Type B pancreatic cell (in vitro differentiated cells): ENCODE measurements at places on chromosomes 2 and 18. TPM values are rescaled to one million over a fixed set of nuclear protein-coding genes. Genes with fewer than 3 reads are reported as not detected.

ATF2 gene
- total RNA-seq = 33.6 and 56.1 TPM in 2 replicates

GRCh38 chr18:7889515-7889914 is 322.4 kb downstream of the PTPRM start:
- DNase-seq = no peak

EVX2 gene
- 0.10 TPM in 1 of 2 replicates, not detected in the other for total RNA-seq

MOB1A gene
- 95.4 and 108 TPM in 2 replicates for total RNA-seq

GRCh38 chr18:9906481-9906880 is 7.3 kb upstream of the VAPA start:
- DNase-seq = no peak

DNA sequence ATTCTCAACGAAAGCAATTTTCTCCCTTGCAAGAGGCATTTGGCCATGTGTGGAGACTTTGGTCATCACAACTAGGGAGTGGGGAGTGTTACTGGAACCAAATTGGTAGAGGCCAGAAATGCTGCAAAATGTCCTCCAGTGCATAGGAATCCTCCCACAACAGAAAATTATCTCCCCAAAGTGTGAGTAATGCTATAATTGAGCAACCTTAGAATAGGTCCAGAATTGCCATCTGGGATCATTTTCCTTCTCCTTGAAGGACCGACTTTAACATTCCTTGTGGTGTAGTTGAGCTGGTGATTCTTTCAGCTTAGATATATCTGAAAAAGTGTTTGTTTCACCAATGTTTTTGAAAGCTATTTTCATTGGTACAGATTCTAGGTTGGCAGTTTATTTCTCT is 111.2 kb upstream of the SMIM21 start:
- no peak for DNase-seq

DNA sequence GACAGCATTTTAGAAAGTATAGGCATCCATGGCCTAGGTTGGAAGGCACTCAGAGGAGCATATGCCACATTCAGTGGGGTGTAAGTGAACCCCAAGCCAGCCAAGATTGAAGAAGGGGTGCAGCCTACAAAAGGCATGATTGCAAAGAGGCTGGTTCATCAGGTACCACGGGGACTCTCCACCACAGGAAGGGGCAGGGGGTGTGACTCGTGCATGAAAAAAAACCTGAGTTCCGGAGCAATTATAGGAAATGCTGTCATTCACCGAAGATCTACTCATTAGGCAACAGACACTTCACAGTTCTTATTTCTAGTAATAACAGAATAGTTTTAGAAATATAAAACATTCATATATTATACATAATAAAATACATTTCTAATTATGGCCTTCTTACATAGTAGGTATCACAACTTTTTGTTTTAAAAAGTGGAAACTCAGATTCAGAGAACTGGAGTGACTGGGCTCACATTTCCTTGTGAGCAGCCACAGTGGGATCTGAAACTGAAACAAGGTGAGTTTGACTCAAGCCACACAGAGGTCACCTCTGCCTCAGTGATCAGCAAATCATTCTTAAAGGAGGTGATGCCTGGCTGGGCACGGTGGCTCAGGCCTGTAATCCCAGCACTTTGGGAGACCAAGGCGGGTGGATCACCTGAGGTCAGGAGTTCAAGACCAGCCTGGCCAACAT is 188.4 kb upstream of the GYPC start:
- DNase-seq = no peak

DNA sequence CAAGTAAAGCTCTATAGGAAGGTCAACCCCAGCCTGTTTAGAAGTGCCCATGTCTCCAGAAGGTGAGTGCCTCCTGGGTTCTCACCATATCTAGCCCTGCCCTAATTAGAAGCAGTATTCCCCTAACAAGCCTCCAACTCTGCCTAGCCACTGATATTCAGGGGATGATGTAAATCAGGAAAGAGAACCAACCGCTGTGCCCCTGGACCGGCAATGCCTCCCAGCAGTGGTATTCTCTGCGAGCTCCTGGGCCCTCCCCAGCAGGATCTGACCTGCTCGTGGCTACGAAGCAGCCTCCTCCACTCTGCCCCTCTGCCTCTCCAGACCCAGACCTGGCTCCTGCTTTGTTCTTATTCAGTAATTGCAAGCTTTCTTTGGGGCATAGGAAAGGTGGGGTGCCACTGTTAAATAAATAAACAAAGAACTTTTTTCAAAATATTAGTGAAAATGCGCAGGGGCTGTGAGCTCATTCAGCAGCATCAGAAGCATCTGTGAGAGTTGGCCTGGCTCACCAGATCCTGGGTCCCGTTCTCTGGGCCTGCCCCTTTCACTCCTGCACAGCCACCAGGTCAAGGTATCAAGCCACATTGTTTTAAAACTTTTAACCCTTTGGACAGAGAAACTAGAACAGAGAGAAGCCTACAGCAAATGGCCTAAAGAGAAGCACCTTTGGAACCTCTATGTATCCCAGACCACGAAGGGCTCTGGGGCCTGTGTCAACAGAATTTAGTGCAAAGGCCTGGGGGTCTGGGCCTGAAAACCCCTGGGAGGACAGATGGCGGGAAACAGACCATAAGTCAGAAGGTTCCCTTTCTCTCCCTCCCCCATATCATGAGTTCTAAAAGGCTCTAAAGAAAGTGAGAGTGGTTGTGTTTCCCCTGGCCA is 11.9 kb downstream of the MREG start:
- no peak for DNase-seq

- no peak for DNase-seq
These were observed 448.9 kb upstream of the ETAA1 start for GRCh38 chr2:66948234-66948633.

OSBPL6 gene
- 2.9 and 6.9 TPM in 2 replicates for total RNA-seq

CENPA gene
- 9.0 and 24.7 TPM in 2 replicates for total RNA-seq

DNA sequence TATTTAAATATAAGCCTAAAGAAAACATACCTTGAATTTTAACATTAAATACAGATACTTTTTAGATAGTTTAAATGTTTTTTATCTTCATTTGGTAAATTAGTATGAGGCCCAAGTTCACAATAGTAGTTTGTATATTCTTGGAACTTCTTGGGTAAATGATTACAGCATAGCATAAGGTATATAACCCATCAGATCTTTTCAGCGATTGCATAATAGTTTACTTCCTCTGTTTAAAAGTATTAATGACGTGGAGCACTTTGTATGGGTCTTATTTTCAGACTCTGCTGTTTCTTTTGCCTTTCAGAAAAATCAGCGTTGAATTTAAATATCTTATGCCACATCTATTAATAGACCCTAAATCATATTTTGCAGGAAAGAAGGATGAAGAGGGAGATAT is 60.2 kb downstream of the CHRNA1 start:
- DNase-seq = no peak

DNA sequence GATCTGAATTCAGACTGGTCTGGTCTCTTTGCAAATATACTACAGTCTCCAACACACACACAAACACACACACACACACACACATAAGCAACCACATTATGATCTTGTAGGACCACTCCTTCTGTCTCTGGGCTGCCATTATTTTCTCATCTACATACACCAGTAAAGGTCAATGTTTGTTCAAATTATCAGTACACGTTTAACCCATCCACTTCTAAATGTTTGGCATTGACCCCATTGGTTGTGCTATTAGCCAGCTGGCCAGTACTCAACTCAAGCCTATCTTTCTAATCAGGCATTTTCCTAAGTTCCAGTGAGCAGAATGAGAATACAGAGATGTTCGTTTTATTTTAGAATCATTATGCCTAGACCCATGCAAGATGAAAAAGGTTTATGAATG is 186.4 kb downstream of the CNTNAP5 start:
- no peak for DNase-seq

DNA sequence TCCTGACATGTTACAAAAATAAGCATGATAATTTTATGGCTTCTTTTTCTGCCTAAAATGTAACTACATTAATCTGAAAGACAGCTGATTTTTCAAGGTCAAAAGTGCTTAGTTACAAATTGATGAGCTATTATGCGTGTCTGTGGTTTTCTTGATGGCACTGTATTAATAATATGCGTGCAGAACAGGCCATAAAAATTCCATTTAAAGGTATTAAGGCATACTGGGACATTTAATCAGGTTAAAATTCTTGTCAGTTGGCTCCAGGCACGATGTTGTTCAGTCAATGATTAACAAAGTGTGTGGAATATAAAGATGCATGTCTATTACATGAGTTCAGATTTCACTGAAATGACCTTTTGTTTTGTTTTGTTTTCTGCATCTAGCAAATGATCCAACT is 420.1 kb upstream of the ZNF804A start:
- no peak for DNase-seq

DTNA gene
- total RNA-seq = 8.6 and 23.6 TPM in 2 replicates

LPIN1 gene
- total RNA-seq = 20.1 and 26.8 TPM in 2 replicates

DNA sequence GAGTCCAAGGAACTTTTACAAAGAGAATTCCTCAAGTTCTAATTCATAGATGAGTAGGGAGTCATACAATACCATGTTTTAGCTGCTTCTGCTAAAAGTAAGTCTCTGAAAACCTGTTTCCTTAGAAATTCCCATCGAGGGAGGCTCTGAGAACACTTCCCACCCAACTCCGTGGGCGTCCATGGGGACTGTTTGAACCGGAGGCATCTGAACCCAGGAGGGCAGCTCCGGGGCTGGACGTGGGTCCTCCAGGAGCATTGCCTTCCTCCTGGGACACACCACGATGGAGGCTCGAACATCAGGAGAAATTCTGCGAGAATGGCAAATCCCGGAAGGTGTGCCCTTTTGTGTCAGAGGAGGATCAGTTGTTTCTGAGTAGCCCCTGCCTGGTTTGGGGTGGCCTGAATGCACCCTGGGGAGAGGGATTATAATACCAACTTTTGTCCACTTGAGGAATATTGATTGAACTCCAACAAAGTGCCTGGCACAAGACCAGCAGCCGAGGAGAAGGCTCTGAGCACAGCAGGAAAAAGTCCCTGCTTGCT is 327.5 kb upstream of the SALL3 start:
- DNase-seq = no peak
